ENCODE measurements at places on chromosomes 13 and 19.
A peak's percentile ranks its signal among the peaks of the same experiment; 100 is the strongest.

GRCh38 chr13:23610966-23611491 is 40.8 kb downstream of the TNFRSF19 start:
- peak; percentile 49 for DNase-seq

DNA sequence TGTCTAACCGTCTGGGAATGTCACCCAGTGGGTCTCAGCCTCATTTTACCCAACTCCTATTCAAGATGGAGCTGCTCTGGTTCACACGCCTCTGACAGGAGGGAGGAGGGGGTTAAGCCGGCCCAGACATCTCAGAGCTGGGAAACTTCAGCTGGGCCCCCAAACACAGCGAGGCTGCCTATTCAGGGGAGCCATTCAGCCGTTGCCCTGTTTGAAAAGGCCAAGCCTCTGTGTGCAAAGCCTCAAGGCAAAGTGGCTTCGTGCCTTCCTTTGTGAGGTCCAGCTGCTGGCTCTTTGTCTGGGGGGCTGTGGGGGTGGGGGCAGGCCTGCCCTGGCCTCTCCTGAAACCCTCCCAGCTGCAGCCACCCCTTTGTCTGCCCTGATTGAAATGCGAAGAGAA is 147.4 kb downstream of the PTPRS start:
- DNase-seq: no peak

DNA sequence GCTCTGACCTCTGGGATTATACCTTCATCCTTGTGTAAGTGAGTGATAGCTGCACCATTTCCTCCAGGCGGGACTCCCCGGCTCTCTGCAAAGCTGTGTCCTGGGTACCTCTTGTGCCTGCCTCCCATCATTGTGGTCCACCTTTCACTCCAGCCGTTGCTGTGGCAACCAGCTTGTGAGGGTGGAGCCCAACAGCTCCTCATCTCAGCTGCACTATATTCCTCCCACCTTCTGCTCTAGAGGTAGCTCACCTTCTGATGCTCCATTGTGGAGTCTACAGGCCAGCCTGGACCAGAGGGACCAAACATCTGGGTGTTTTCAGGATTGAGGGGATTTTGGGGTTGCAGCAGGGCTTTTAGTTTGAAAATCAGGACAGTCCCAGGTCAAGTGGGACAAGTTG is 708.2 kb downstream of the UQCRFS1 start:
- no peak for DNase-seq

DNA sequence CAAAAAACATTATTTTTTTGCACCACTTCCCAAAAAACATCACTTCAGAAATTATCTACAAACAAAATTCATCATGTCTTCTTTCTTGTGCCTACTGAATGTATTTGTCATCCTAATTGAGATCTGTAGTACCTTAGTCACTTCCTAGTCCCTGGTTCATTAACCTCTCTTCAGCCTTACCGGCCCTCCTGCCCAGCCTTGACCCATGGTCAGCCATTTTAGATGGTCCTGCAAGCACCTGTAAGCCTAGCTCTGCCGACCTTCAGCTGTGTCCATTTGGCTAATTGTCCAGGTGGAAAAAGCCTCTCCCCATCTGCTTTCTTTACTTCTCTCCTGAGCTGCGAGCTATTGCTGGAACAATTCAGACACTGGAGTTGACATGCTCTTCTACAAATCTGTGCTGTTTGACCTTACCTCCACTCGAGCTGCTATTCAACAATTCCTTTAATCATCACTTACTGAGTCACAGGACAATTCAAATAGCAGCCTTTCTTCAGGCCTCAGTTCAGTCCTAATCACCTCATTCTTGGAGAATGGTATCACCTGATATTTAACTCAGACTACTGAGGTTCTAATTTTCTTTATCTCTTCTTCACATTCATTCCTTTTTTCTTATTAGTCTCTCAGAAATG is 882.5 kb downstream of the PCDH9 start:
- DNase-seq: no peak

DNA sequence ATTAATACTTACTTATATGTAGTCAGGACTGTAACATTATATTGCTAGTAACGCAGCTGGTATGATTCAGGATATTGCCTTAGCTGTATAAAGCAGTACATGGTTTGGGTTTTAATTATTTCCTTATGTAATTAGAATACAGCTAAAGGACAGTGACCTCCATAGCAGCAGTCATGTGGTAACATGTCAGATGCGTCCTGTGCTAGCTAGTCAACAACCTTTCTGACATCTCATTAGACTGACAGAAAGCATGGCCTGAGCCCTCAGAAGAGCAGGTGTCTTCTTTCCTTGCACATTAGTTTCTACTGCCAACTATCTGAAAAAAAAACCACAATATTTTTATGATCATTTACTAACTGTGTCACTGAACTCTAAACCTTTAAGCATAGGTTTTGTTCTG is 122.2 kb downstream of the MAB21L1 start:
- DNase-seq: no peak

- no peak for DNase-seq
Observed at GRCh38 chr19:13554506-13555240, 48.4 kb upstream of the CACNA1A start.

GRCh38 chr13:100636441-100636840 is 38.2 kb downstream of the TMTC4 start:
- no peak for DNase-seq

DNA sequence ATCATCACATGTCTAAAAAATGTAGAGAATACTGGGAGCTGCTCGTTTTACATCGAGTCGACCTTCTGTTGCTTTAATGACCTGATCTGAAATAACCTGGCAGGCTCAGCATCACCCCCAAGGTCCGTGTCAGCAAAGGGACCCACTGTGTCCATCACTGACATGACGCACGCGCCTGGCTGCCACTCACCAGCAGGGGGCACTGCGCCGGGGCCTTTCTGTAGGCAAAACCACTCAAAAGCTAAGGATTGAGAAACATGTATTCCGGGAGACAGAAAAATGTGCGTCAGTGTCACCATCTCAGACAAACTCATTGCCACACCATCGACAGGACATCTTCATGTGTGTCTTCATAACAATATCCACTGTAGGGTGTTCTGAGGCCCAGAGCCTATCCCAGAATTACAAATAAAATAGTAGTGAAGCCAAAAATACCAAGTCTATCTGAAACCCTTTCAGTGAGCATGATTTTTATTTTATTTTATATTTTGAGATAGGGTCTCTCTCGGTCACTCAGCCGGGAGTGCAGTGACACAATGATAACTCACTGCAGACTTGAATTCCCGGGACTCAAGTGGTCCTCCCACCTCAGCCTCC is 130.3 kb upstream of the LSM14A start:
- peak; percentile 34 for DNase-seq

GRCh38 chr13:42970824-42971690 is 21.0 kb downstream of the EPSTI1 start:
- no peak for DNase-seq

DNA sequence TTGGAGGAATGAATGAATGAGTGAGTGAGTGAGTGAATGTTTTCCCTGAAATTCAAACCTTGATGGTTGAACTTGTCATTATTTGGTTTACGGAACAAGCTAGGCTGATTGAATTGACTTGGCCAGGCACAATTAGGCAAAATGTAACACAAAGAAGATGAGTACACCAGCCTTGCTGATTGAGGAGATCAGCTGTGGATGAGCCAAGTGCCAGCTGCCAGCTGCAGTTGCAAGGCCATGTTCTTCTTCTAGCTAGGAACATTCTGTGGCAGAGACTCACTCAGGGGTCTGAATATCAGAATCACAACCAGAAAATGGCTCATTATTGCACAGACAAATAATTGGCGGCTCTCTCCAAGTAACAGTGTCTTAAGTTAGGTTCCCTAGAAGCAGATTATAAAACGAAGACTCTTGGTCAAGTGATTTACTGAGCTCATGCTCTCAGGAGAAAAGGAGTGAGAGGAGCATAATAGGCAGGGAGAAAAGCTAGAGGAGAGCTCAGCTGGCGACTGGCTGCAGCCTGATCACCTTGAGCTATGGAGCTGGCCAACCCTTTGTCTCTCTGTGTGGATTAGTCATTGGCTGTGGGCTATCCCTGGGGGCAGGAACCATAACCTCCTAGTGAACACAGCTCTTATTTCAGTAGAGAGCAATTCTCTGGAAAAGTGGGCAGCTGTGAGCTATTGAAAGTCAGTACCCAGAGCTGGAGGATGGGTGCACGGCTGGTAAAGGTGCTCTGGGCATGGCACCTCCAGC is 225.3 kb upstream of the SERP2 start:
- peak; percentile 32 for DNase-seq

GRCh38 chr13:75151081-75151643 is 330.8 kb downstream of the TBC1D4 start:
- DNase-seq: no peak

DNA sequence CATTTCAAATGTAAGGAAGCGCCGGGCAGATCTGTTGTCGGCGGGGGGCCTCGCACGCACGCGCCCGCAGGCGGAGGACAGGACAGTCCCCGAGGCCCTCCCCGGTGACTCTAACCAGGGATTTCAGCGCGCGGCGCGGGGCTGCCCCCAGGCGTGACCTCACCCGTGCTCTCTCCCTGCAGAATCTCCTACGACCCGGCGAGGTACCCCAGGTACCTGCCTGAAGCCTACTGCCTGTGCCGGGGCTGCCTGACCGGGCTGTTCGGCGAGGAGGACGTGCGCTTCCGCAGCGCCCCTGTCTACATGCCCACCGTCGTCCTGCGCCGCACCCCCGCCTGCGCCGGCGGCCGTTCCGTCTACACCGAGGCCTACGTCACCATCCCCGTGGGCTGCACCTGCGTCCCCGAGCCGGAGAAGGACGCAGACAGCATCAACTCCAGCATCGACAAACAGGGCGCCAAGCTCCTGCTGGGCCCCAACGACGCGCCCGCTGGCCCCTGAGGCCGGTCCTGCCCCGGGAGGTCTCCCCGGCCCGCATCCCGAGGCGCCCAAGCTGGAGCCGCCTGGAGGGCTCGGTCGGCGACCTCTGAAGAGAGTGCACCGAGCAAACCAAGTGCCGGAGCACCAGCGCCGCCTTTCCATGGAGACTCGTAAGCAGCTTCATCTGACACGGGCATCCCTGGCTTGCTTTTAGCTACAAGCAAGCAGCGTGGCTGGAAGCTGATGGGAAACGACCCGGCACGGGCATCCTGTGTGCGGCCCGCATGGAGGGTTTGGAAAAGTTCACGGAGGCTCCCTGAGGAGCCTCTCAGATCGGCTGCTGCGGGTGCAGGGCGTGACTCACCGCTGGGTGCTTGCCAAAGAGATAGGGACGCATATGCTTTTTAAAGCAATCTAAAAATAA is 18.2 kb downstream of the IL17D start:
- no peak for DNase-seq

DNA sequence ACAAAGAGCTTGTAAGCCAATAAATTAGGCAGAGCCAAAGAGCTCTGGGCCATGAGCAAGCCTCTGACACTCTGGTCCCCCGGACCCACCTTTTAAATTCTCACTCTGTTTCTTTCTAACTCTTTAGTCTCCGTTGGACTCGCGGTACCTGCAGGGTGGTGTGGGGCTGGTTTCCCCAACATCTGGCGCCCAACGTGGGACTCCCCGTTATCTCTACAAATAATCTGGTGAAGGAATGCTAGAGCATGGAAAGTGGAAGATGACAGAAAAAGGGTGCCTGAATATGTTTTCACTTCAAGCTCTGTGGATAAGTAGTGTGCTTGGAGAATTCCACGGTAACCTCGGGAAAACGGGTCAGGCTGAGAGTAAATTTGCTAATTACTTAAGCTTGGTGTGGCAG is 36.5 kb upstream of the CYP2B6 start:
- DNase-seq: no peak

- no peak for DNase-seq
Observed at GRCh38 chr13:96238241-96238640, 148.3 kb downstream of the HS6ST3 start.

DNA sequence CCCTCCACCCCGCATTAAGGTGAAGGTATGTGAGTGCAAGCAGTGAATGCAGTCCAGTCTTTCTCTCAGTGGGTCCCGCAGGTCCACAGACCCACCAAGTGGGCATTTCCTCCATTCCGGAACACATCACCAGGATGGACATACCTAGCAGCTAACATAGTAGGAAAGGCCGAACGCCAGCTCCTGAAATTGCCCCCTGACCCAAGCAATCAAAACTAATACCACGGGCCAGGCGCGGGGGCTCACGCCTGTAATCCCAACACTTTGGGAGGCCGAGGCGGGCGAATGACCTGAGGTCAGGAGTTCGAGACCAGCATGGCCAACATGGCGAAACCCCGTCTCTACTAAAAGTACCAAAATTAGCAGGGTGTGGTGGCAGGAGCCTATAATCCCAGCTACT is 71.7 kb upstream of the VSTM2B start:
- DNase-seq: no peak

DNA sequence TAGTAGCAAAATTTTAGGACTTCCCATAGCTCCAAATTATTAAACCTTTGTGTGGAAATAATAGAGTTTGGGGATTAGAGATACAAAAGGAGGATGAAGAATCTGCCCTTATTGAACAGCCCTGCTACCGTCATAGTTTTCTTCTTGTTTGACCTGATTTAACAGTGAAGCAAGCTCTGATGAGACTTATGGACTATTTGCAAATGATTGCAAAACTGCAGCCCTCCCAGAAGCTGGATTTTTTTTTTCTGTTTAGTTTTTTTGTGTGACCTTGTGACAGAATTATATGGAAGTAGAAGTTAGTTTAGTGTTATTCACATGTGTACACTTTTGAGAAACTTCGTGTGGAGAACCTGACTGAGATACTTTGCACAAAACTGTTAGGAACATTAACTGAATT is 267.8 kb downstream of the KCNRG start:
- no peak for DNase-seq

- DNase-seq: no peak
Observed at GRCh38 chr19:14337510-14337909, 43.7 kb upstream of the ADGRE5 start.

- no peak for DNase-seq
Observed at GRCh38 chr13:96621634-96622183, 372.6 kb downstream of the OXGR1 start.

DNA sequence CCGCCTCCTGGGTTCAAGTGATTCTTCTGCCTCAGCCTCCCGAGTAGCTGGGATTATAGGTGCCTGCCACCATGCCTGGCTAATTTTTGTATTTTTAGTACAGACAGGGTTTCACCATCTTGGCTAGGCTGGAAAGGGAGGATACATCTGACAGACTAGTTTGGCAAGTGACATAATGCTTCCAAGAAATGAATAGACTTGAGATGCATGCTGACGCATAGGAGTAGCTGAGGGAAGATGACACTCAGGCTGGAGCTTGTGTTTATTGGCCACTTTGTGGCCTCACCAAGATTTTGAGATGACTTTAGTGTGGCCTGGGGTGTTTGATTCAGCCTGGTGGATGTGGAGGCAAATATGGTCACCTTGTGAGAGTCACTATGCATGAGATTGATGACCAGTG is 4.0 kb downstream of the ZNF586 start:
- DNase-seq: no peak

- no peak for DNase-seq
Observed at GRCh38 chr19:19445911-19446361, 40.5 kb downstream of the GATAD2A start.

DNA sequence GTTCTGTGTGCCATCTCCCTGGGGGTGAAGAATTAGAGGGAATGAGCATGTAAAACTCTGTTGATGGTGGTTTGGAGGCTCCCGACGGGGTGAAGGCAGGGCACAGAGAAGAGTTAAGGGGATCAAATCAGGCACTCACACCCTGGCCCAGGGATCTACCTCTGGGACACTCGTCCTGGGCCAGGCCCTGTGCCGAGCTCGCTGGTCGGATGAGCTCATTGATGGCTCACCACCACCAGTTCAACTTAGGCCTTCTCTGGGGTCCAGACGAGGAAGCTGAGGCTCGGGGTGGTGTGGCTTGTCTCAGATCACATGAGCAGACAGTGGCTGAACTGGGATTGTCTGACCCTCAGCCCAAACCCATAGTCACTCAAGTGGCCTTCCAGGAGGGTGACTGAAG is 1.6 kb downstream of the NACC1 start:
- no peak for DNase-seq

GRCh38 chr13:79477968-79478367 is 3.0 kb upstream of the NDFIP2 start:
- DNase-seq: no peak
